CD4-positive, alpha-beta T cell treated with Interleukin-17A for 1 hour (primary cell): ENCODE measurements at places on chromosomes 5 and 9.

DNA sequence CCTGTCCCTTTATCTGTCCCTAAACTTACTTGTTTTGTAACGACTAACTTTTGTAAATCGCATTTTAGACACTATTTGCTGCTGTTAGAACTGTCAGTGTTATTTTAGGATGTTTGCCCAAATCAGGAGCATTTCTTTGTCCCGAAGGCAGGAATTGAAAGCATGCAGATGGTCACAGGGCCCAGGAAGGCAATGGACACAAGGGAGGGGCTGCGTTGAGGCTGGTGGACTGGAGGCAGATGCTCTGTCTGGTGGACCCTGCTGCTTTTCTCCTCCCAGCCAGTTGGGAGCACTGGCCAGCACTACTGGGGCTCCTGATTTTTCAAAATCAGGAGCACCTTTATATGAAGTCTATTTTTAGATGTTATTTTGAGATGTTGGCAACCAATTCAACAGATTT is 31.7 kb downstream of the DOCK2 start:
- DNase-seq: no peak

- no peak for DNase-seq
These were observed 70.3 kb downstream of the PHF2 start for GRCh38 chr9:93646640-93647178.

DNA sequence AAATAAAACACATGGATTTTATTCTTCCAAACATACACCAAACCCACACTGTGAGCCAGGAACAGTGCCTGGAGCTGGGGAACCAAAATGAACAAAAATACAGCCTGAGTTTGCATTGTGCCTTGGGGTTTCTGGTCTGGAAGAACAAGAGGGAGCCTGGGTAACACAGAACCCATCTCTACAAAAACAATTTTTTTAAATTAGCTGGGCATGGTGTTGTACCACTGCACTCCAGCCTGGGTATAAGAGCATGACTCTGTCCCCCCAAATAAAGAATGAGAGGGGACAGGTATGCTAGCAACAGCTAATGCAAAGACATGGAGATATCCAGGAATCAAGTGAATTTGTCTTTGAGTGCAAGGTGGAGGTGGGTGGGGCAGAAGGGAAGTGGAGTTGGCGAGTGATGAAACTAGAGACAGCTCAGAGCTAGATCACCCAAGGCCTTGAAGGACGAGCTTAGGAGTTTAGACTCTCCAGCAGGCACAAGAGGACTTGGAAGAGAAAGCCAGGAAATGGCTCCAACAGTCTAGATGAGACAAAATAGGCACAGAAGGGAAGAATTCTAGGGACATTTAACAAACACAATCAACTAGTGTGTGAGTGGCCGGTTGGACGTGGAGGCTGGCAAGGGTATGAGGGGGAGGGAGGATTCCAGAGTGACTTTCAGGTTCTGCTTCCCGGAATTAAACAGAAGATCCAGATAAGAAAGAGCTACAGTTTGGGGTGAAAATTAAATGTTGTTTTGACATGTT is 47.4 kb downstream of the FNBP1 start:
- no peak for DNase-seq

- no peak for DNase-seq
These were observed 133.3 kb upstream of the DPYSL3 start for GRCh38 chr5:147643142-147643541.

DNA sequence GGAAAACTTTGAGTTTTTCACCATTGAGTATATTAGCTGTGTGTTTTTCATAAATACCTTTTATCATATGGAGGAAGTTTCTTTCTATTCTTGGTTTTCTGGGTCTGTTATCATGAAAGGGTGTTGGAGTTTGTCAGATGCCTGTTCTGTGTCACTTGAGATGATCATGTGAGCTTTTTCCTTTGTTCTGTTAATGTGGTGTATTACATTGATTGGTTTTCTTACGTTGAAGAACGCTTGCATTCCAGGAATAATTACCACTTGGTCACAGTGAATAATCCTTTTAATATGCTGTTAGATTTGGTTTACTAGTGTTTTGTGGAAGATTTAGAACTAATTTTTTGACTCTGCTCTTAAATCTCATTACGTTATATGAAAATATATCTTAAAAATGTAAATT is 7.8 kb downstream of the PLEKHG4B start:
- no peak for DNase-seq

DNA sequence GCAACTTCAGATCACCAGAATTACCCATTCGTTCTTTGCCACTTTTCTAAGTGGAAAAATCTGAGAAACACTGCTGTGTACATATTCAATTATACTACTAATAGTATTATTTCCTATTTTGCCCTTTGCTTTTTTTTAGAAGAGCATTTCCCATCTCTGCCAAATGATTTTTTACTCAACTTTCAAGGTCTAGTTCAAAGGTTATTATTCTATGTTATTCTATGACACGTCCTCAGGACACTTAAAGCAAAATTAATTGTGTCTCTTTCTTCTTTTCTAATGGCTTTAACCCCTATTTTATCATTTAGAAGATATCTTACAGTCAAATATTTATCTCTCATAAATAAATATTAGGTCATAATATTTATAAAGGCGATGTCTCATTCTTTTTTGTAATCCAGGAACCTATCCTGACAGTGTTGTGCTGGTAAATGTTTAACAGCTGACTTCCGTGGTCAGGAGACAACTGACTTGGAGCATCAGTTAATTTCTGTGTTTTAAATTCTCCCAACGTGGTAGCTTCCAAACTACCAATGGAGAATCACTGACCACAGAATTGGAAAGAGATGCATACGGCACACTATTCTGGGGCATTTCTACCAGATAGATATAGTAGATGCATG is 375.2 kb downstream of the ARRDC3 start:
- DNase-seq: no peak

GRCh38 chr5:107090506-107090905 is 580.2 kb downstream of the EFNA5 start:
- DNase-seq: no peak
